Memory B cell (primary cell): ENCODE measurements at places on chromosomes 11 and 22.

DNA sequence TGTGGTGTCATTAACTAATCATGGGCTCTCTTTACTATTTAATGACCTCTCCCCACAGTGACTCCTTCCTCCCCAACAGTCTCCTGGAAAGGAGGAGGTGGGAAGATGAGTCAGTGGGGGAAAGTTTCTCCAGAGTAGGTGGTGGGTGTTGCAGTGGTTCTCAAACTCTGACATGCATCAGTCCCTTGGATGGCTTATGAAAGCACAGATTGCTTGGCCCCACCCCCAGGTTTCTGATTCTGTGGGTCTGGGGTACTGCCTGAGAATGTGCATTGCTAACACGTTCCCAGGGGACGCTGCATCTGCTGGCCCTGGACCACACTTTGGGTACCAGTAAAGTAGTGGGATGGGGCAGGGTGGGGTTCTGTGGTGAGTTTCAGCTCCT lies 9.8 kb downstream of the CD82 start:
- peak overlapping the region; percentile 57 for H3K4me3 ChIP-seq
- H3K27ac ChIP-seq = peak overlapping the region; percentile 77
- no peaks in the 10 kb centered on the region for H3K27me3 ChIP-seq
- peaks cover 79% of the 10 kb centered on the region for H3K4me1 ChIP-seq

DNA sequence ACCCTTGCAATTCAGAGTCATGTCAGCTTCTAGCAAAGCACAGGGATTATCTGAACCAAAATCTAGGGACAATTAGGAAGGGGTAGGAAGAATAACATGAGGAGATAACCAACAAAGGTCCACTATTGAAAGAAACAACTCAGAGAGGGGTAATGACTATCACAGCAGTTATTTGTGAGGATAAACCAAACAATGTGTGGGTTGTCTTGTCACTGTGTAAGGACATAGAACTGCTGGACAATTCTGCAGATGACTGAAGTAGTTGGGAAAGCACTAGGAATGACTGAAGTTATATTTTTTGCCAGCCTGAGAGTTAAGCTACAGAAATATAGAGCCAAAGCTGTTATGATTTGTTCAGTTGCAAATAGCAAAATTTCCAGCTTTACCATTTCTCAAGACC lies 858.4 kb upstream of the CCDC90B start:
- no peak for DNase-seq
- H3K27ac ChIP-seq = no peak overlapping the region
- H3K27me3 ChIP-seq = no peaks in the 10 kb centered on the region
- H3K4me1 ChIP-seq = no peaks in the 10 kb centered on the region
- H3K36me3 ChIP-seq = no peaks in the 10 kb centered on the region

GRCh38 chr11:10415817-10416392 lies 39.2 kb upstream of the AMPD3 start:
- no peak overlapping the region for H3K4me3 ChIP-seq
- H3K4me1 ChIP-seq = peaks cover 21% of the 10 kb centered on the region
- DNase-seq = no peak
- H3K27me3 ChIP-seq = no peaks in the 10 kb centered on the region
- H3K27ac ChIP-seq = no peak overlapping the region
- no peaks in the 10 kb centered on the region for H3K36me3 ChIP-seq

DNA sequence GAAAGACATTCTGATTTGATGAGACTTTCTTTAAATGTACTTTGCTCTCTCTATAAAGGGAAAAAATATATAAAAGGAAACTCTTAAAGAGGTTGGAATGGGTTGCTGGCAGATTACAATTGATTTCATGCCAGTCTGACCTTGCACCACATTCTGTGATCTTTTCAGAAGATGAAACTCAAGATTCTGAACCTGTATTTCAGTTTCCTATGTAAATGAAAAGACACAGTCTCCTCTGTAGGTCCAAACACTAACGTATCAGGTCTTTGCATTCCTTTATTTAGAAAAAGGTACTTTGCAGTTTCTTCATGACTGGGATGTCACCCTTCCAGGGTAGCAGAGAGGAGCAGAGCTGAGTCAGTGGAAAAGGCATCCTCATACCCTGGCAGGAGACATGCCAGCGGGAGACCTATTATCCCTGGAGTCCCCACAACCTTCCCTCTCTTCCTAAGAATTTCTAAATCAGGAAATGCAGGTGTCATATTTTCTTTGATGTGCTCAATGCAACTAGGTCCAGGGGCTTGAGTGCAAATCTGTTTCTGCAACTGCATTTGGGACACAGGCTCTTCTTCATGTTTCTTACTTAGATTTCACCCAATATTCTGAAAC lies 282.6 kb downstream of the CADM1 start:
- H3K36me3 ChIP-seq = peaks cover 3% of the 10 kb centered on the region
- H3K27ac ChIP-seq = no peak overlapping the region
- DNase-seq = no peak
- H3K27me3 ChIP-seq = no peaks in the 10 kb centered on the region
- H3K4me3 ChIP-seq = no peak overlapping the region

DNA sequence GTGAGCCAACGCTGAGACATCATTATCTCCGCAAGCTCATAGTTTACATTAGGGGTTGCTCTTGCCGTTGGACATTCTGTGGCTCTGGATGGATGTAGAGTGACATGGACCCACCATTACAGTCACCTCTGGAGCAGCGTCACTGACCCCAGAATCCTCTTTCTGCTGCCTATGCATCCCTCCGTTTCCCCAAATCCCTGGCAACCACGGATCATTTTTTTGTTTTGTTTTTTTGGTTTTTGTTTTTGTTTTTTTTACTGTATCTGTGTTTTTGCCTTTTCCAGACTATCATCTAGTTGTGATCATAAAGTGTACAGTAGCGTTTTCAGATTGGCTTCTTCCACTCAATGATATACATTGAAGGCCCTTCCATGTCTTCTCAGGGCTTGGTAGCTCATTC lies 4.0 kb downstream of the PARVB start:
- H3K4me3 ChIP-seq = peak overlapping the region; percentile 51
- no peak for DNase-seq
- H3K36me3 ChIP-seq = no peaks in the 10 kb centered on the region
- H3K27ac ChIP-seq = peak overlapping the region; percentile 99

- no peak overlapping the region for H3K4me3 ChIP-seq
- H3K36me3 ChIP-seq = peaks cover 3% of the 10 kb centered on the region
- no peak overlapping the region for H3K27ac ChIP-seq
- peaks cover 5% of the 10 kb centered on the region for H3K27me3 ChIP-seq
Measured at GRCh38 chr11:68137833-68138232, 16.6 kb upstream of the CHKA start.

GRCh38 chr11:81420668-81421250 lies 1312.9 kb downstream of the FAM181B start:
- no peak overlapping the region for H3K27ac ChIP-seq
- no peak overlapping the region for H3K4me3 ChIP-seq
- H3K4me1 ChIP-seq = no peaks in the 10 kb centered on the region
- no peaks in the 10 kb centered on the region for H3K27me3 ChIP-seq

DNA sequence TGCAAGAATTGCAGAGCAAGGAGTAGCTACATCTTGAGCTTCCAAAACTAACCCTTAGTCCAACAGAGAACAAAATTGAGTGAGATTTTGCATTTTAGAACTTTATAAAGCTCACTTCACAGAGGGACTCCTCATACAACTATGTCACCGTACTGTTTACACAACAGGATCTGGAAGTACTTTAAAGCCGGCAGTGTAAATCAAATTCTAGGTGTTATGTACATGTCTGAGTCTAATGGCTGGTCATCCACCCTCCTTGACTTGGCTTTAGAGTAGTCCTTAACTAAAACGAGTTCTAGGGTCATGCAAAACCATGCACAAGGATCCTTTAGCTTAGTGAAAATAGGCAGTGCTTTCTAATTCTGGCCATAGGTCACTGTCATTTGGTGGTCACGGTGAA lies 23.5 kb downstream of the IRAG1 start:
- no peak overlapping the region for H3K27ac ChIP-seq
- H3K4me1 ChIP-seq = peaks cover 15% of the 10 kb centered on the region
- H3K4me3 ChIP-seq = no peak overlapping the region
- H3K36me3 ChIP-seq = no peaks in the 10 kb centered on the region

GRCh38 chr22:36548606-36549005 lies 19.6 kb upstream of the EIF3D start:
- no peak for DNase-seq
- H3K36me3 ChIP-seq = no peaks in the 10 kb centered on the region
- H3K4me3 ChIP-seq = no peak overlapping the region

- H3K4me3 ChIP-seq = no peak overlapping the region
- no peaks in the 10 kb centered on the region for H3K36me3 ChIP-seq
- peaks cover 16% of the 10 kb centered on the region for H3K27me3 ChIP-seq
- H3K4me1 ChIP-seq = no peaks in the 10 kb centered on the region
- no peak overlapping the region for H3K27ac ChIP-seq
Measured at GRCh38 chr11:70569996-70570692, 171.8 kb downstream of the CTTN start.

DNA sequence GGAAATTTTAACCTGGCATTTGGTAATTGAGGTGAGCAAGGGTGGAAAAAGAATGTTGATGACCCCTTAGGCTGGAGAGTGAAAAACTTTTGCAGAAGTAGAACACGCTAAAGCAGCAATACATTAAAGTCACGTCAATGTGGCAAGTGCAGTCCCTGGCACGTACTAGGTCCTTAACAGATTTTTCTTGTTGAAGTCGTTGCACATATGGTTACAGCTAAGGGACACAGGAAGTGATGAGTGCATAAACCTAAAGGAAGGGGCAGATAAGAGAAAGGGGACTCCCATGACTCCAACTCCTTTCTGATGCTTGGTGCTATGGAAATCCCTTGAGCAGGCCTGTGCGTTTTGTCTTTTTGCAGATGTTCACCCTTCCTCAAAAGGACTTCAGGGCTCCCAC lies 1.2 kb downstream of the ACCS start:
- peak overlapping the region; percentile 87 for H3K27ac ChIP-seq
- peaks cover 6% of the 10 kb centered on the region for H3K36me3 ChIP-seq
- peaks cover 14% of the 10 kb centered on the region for H3K4me1 ChIP-seq
- no peaks in the 10 kb centered on the region for H3K27me3 ChIP-seq
- DNase-seq = no peak

- no peak overlapping the region for H3K4me3 ChIP-seq
- H3K27ac ChIP-seq = no peak overlapping the region
- H3K4me1 ChIP-seq = no peaks in the 10 kb centered on the region
- H3K27me3 ChIP-seq = no peaks in the 10 kb centered on the region
- DNase-seq = no peak
Measured at GRCh38 chr11:107494055-107494454, 36.4 kb upstream of the CWF19L2 start.

- H3K36me3 ChIP-seq = no peaks in the 10 kb centered on the region
- H3K4me1 ChIP-seq = no peaks in the 10 kb centered on the region
- H3K27ac ChIP-seq = no peak overlapping the region
- no peak overlapping the region for H3K4me3 ChIP-seq
- H3K27me3 ChIP-seq = peaks cover 32% of the 10 kb centered on the region
- DNase-seq = no peak
Measured at GRCh38 chr22:50701428-50702154, 29.0 kb downstream of the SHANK3 start.

DNA sequence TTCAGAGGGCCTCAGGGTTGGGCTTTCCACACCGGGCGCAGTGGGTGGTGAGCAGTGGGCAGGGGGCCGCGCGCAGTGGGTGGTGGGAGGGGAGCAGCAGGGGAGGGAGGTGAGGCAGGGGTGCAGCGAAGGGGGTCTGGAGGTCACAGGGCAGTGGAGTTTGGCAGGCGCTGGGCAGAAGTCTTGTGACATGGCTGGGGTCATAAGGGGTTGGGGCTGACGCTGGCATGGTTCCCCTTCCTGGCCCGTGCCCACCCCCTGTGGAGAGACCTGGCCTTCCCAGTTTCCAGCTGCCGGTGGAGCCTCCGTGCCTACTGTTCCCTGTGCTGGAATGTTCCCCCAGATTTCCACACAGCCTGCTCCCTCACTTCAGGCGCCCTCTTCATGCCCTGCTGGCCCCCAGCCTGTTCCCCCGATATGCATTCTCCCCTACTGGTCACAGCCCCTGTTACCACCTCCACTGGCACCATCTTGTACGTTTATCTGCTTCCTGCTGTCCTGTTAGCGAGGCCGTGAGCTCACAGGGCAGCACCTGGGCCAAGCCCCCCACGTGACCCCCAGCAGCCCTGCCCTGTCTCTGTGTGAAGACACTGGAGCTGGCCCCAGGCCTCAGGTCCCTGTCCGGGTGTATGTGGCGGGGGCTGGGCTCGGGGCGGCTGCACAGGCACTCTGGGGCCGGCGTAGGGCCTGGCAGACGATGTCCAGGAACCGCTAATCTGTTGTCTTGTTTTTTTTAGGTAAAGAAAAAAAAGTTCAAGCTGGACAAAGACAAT lies 111.6 kb downstream of the KCNQ1OT1 start:
- no peak overlapping the region for H3K4me3 ChIP-seq
- H3K36me3 ChIP-seq = peaks cover 13% of the 10 kb centered on the region
- H3K27me3 ChIP-seq = no peaks in the 10 kb centered on the region
- DNase-seq = no peak

- H3K27me3 ChIP-seq = peaks cover 15% of the 10 kb centered on the region
- H3K36me3 ChIP-seq = peaks cover 5% of the 10 kb centered on the region
- H3K4me3 ChIP-seq = no peak overlapping the region
- H3K4me1 ChIP-seq = no peaks in the 10 kb centered on the region
- no peak overlapping the region for H3K27ac ChIP-seq
Measured at GRCh38 chr11:69352715-69353319, 58.9 kb downstream of the MYEOV start.

GRCh38 chr11:94858012-94858705 lies 90.0 kb downstream of the AMOTL1 start:
- H3K4me3 ChIP-seq = no peak overlapping the region
- H3K27me3 ChIP-seq = peaks cover 6% of the 10 kb centered on the region
- H3K27ac ChIP-seq = no peak overlapping the region

DNA sequence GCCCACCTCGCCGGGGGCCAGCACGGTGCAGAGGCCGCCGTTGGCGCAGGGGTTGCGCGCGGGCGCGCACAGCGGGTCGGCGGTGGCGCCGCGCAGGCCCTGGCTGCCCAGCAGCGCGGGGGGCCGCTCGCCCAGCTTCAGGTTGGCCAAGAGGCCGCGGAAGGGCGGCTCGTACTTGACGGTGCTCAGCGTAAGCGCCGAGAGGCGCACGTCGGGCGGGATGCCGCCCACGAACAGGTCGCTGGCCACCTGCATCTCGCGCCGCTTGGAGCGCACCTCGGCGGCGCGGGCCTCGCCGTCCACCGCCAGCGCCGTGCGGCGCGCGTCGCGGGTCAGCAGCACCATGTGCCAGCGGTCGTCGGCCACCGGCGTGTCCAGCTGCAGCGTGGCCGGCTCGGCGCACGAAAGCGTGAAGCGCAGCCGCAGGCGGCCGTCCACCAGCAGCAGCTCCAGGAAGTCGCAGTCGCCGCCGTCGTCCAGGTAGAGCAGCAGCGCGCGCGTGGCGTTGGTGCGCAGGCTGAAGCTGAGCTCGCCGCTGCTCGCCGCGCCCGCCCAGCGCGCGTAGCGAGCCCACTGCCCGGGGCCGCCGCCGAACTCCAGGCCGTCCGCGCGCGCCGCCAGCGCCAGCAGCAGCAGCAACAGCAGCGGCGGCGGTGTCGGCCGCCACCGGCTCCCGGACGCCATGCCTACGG lies 9.8 kb downstream of the NRXN2 start:
- H3K27ac ChIP-seq = no peak overlapping the region
- no peak for DNase-seq
- peaks cover 26% of the 10 kb centered on the region for H3K4me1 ChIP-seq
- H3K27me3 ChIP-seq = peaks cover 52% of the 10 kb centered on the region
